Uterus (tissue), 4 donors: ENCODE measurements at places on chromosomes 1 and 21.
A peak's percentile ranks its signal among the peaks of the same experiment; 100 is the strongest.

DNA sequence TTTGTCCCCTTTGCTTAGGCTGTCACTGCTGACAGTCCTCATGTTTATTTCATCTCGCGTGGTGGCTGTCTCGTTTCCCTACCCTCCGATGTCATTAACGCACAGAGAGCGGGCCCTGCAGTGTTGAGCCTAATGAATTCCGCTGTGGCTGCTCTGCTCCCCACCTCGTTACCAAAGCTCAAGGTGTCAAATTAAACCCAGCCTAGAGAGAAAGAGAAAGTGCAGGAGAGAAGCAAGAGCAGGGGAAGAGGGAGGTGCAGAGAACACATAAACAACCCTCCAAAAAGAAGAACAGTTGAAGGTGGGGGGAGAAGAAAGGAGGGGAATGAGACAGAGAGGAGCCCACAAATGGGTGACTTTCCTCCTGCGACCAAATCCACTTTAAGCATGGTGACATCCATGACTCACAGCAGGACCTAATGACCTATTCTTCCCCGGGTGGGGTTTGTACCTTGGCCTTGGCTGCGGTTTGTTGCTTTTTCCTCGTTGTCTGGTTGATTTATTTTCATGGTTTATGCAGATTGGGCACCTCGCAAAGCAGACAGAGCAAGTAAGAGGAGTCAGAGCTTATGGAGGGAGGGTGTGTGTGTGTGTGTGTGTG is 92.5 kb downstream of the PBX1 start:
- peak; percentile 63 for DNase-seq

- no peak for DNase-seq
Measured at GRCh38 chr1:27960762-27961645, 1.2 kb downstream of the XKR8 start.

- DNase-seq = no peak
Measured at GRCh38 chr1:116105996-116106395, 5.2 kb upstream of the MAB21L3 start.

DNA sequence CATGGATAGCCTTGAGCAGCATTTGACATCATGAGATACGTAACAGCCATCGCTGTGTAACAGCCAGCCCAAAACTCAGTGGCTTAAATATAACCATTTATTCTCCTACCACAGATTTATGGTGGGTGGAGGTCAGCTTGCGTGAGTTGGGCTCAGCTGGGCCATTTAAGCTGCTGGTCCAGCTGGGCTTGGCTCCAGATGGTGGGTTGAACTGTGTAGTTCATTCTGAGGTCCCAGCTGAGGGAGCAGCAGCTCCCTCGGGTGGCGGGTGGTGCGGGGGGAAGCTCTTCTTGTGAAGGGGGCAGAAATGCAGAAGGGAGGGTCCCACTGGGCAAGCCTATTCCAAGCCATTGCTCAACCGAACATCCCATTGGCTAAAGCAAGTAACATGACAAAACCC is 75.9 kb downstream of the IGSF21 start:
- DNase-seq = no peak

DNA sequence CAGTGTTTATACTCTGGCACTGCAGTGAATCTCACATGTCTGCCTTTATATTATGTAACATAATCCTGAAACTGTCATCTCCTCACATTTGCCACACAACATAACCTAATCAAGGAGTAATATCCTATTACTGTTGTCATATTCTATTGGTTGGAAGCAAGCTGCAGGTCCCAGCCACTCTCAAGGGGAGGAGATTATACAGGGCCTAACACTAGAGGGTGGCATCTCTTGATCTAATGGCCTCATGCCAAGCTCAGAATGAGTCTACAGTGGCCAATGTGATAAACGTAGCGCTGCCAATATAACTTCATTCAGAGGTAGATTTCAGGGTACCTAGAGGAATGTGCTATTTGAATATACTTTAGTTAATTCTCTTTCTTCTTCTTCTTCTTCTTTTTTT is 166.8 kb downstream of the BACH1 start:
- no peak for DNase-seq

DNA sequence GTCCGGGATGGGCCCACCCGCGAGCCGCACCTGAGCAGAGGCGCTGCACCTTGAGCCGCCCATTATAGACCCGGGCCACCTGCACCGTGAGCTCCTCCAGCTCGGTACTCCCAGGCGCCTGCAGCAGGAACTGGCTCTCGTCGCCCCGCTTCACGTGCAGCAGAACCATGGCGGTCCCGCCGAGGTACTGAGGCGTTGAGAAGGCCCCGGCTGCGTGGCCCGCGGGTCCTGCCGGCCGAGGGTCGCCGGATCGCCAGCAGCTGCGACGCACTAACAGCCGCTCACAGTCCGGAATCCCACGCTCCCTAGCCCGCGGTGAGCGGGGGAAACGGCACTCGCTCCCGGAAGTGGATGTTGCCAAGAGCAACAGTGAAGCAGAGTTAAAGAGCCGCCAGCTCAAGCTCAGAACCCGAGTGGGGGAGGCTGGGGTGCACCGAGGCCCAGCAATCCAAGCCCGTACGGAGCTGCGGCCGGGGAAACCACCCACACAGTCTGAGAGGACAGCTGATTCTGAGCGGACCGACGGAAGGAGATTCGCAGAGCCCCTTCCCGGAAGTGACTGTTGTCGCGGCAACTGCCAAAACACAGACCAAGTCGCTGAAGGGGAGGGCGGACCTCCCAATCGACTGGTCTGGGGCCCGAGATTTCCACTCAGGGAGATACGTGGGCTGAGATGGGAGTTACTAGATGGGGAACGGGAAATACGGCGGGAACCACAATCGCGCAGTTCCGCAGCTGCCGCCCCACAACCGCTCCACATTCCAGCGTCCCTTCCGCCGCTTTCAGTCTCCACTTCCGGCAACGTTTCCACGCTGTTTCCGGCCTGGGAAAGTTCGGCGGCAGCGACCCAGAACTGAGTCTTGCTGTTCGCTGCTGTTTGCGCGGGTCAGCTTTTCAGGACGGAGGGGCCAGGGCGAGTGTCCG is at the start of gene CFAP298:
Gene CFAP298, minus strand, starts transcription at position 303 of the 924 bp plus-strand sequence. Its CDS starts 134 bp downstream, at position 169.
- DNase-seq = peak; percentile 84

GRCh38 chr1:34013136-34013535 is 149.3 kb downstream of the HMGB4 start:
- no peak for DNase-seq

GRCh38 chr1:205672395-205672889 is 7.9 kb downstream of the SLC45A3 start:
- DNase-seq = no peak

DNA sequence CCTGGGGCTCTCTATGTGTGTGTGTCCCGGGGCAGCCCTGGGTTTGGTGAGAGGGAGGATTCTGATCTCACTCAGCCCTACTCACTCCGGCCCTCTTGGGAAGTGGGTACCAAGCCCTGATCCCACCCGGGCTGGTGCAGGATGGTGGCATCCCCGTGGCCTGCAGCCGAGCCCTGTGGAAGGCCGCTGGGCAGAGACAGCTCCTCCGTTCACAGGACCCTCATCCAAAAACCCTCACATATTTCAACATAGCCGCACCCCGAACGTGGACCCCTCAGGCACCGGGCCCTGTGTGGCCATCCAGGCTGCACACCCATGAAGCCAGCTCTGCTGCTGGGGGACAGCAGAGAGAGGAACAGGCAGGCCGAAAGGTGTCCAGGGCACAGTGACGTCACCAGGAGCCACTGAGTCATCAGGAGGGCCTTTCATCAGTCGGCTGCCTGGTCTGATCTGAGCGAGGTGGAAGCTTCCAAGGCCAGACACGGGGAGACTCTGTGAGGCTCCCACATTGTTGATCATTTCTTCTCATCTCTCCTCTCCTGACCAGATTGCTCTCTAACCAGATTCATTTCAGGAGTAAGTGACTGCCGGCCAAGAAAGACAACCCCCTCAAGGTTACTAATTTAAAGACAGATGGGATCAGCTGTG is 16.2 kb upstream of the GPR157 start:
- no peak for DNase-seq

GRCh38 chr1:77040826-77041225 is 173.5 kb downstream of the ST6GALNAC5 start:
- DNase-seq = no peak

DNA sequence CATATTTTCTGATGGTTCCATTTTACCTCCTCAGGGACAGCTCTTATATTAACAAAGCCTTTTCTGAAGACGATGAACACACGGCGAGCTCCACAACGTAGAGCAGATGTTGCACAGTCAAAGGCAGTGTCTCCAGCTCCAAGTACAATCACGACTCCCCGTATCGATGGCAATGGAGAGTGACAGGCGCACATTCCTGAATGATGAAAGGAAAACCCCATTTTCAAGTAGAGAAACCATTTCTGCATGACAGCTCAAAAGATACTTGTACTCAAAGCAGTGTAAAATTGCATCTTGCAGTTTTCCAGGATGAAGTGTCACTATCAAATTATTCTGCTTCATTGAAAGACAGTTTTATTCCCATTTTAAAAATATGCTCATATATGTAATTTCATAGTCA is 327.6 kb downstream of the DPYD start:
- no peak for DNase-seq

GRCh38 chr1:21321963-21322680 is 31.9 kb upstream of the ECE1 start:
- DNase-seq = no peak

DNA sequence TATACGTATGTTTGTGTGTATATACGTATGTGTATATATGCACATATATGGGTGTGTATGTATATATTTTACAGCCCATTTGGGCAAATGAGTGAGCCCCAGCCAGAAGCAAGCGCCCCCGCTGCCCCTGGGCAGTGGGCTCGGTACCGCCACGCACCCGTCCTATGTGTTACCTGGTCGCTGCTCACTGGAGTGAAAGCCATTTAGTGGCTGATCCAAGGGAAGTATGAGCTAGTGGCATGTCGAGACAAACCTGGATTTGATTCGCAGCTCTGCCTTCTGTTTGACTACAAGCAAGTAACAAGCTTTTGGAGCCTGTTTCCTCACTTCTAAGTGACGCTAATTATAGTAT is 35.8 kb upstream of the JAK1 start:
- peak; percentile 36 for DNase-seq

DNA sequence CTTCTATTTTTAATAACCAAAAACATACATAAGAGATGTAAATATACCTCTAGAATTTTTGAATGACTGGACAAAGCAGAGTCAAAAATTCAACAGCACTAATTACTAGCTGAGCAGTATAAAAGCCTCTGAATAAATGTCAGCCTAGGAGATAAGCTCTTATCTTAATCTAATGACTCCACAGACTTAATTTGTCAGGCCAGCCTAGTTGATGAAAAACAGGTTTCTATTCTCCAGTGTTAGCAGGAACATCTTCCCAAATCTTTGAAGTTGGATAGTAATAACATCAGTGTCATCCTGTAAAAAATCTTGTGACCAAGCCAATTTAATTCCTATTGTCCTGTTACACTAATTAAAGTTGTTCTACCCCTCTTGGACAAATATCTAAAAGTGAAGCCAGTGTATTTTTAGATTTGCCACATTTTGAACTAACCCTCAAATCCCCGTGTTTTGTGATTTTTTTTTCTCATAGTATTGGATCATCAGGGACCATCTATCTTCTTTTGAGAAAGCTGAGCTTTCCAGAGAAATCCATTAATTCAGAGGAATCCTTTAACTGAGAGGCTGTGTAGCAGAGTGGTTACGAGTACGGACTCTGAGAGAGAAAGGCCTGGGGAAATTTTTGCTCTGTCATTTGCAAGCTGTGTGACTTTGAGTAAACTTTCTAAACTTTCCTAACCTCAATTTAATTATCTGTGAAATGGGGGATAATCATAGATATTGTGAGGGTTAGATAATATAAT is 41.2 kb downstream of the LMO4 start:
- no peak for DNase-seq

DNA sequence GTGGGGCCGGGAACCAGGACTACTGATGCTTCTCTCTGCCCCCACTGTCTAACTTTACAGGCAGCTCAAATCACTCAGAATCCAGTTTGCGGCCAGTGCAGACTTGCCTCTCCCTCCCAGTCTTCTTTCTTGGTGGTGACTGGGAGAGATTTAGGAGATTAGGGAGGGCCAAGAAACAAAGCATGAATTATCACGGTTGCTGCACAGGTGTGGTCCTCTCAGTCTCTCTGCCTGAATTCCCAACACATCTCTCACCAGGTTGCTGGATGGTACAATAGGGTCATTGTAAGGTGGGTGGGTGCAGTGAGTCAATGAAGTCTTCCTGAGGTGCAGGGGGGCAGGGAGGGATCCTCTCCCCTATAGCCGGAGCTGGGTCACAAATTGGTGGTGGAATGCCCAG is 12.6 kb downstream of the S100A11 start:
- DNase-seq = no peak

- DNase-seq = peak; percentile 90
Measured at GRCh38 chr1:226679853-226680516, 59.1 kb downstream of the ITPKB start.

- DNase-seq = no peak
Measured at GRCh38 chr1:171389171-171389570, 75.2 kb downstream of the FMO4 start.

- no peak for DNase-seq
Measured at GRCh38 chr1:7150724-7151280, 365.5 kb downstream of the CAMTA1 start.

- no peak for DNase-seq
Measured at GRCh38 chr1:213376862-213377372, 325.9 kb downstream of the RPS6KC1 start.

DNA sequence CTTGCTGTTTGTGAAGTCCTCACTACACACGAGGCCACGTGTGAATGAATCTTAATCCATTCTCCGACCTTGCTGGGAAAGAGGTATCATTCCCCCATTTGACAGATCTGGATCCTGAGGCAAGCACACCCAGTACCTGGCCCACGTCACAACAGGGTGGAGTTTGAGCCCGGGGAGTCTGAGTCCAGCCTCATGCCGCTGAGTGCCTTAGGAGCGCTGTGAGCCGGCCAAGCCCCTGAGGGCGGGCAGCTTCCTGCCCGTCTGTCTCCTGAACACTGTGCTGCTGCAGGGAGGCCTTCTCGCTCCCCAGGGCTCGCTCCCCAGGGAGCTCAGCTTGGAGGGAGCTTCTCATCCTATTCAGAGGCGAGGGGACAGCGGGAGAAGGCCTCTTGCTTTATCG is 29.7 kb downstream of the SLC45A1 start:
- peak; percentile 22 for DNase-seq

DNA sequence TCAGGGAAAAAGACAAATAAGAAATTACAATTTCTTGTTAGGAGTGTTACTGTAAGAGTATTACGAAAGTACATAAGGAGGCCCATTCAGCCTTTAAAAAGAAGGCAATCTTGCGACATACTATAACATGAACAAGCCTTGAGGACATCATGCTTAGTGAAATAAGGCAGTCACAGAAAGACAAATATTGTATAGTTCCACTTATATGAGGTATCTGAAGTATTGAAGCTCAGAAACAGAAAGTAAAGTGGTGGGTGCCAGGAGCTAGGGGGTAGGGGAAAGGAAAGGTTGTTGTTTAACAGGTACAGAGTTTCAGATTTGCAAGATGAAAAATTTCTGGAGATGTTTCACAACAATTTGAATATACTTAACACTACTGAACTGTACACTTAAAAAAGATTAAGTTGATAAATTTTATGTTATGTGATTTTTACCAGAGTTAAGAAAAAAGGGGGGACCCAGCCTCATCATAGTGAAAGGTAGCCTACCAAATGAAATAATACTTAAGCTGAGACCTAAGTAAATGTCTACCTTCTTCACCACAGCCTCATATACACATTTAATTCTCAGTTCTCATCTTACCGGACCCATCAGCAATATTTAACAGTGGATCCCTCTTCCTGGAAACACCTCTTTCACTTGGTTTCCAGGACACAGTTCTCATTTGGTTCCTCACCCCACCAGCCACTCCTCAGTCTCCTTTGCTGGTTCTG is 19.5 kb downstream of the USP24 start:
- no peak for DNase-seq
